ENCODE measurements at places on chromosomes 1 and 21.

DNA sequence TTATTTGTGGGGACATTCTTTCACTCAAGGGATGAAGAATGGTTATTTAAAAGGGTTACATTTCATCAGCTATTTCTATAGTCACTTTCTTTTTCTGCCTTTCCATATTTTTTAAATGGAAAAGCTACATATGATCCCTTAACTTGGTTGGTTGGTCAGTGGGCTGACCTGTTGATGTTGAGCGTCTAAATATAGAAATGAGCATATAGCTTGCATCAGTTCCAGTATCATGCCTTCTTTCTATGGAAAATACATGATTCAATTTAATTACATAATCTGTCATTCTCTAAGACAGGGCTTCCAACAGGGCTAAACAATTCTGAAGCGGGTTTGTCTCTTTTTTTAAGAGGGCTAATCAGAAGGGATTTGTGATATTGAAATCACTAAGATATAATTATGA lies 40.6 kb downstream of the TYW3 start:
- DNase-seq, result no peak

DNA sequence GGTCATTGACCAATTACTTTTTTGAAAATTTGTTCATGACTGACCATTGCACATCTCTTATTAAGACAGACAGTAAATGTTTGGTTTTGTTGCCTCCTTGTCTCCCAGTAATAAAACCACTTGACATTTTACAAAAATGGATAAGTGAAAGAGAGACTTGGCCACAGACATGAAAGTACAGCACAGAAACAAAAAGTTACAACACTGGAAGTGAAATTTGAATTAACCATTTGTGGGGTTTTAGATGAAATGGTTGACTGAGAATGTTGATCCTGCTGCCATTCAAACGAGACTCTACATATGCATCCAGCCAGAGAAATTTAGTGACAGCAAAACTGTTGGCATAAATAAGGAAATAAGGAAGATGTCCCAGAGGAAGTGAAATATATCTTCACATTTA lies 79.3 kb upstream of the B3GALT2 start:
- no peak for DNase-seq

DNA sequence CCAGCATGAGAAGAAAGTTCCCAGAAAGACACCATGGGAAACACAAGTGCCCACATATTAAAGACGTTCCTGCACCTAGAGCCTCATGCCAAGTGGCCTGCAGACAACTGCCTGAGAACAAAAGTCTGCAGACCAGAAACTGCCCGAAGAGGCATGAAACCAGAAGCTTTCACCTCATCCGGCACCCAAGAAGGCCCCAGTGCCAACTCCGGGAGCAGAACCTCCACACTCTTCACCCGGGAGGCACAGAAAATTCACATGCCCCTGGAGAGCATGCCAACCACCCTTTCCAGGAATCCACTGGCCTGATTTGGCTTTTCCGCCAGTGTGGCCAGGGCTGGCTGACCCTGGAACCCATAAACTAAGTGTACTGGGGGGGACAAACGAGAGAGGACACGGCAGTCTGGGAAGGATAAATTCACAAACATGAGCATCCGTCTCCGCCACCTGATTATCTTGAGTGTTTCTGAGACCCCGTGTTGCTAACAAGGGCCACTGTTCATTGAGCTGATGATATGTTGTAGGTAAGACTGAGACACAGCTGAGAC lies 6.8 kb downstream of the TFF2 start:
- DNase-seq, result no peak

DNA sequence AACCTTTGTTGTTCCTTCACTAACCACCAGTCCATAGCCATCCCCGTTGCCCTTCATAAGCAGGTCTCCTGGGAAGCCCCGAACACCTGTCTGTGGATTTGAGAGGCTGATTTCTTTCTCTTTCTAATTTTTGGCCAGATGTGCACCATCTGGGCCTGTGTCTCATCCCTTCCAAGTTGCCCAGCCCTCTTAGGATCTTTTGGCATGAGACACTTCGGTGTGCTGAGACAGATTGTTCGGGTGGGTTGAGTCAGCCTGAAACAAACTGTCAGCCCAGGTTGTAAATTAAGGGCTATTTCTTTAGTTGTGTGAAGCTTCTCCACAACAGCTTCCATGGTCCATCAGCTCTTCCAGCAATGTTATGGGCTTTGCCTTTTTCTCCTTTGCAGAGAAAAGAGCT lies 1.4 kb upstream of the DNAJC11 start:
- DNase-seq, result no peak

DNA sequence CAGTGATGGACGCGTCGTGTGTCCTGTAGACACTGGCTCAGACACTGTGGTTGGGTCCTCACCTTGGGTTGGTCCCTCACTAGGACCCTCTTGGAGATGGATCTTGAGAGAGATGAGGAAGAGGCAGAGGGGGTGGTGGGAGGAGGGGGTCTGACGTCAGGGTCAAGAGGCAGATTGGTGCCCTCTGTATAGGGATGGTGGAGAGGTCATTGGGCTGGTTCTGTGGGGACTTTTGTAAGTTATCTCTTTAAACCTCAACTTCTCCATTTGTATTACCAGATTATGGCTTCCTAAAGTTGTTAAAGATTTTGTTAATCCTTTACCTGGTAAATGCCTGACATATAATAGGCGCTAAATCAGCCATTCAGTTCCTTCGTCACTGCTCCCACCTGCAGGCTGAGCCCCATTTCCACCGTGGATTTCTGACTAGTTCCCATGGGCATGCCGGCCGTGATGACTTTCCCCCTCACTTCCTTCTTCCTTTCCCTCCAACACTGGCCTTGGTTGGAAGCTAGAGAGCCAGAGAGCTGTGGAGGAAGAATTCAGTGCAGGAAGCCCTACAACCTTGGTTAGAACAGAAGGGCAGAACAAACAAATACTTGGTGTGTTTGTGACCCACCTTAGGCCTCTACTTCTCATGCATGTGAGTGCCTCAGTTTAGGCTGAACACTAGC lies 8.6 kb downstream of the H6PD start:
- no peak for DNase-seq

GRCh38 chr1:9169601-9170137 lies 40.8 kb upstream of the GPR157 start:
- no peak for DNase-seq

DNA sequence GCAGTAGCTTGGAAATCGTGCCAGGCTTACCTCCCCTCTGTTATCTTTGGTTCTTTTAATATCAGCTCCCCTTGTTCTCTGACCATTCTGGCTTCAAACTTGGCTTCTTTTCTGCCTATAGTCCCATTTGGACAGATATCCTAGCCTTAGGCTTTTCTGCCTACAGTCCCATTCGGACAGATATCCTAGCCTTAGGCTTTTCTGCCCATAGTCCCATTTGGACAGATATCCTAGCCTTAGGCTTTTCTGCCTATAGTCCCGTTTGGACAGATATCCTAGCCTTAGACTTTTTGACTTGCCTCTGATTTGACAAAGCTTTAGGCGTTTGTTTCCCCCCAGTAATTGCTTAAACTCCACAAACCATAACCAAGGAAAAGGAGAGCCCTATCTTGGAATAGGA lies 25.6 kb downstream of the CHML start:
- no peak for DNase-seq

- no peak for DNase-seq
Measured at GRCh38 chr1:55634516-55634915, 419.4 kb upstream of the USP24 start.

- DNase-seq, result no peak
Measured at GRCh38 chr1:33306653-33307493, 14.0 kb downstream of the A3GALT2 start.

All from activated CD4-positive, alpha-beta memory T cell treated with anti-CD3 and anti-CD28 coated beads for 36 hours (primary cell).